ENCODE measurements at places on chromosomes 16 and 17. TPM values are rescaled to one million over a fixed set of nuclear protein-coding genes. Genes with fewer than 3 reads are reported as not detected.

DNA sequence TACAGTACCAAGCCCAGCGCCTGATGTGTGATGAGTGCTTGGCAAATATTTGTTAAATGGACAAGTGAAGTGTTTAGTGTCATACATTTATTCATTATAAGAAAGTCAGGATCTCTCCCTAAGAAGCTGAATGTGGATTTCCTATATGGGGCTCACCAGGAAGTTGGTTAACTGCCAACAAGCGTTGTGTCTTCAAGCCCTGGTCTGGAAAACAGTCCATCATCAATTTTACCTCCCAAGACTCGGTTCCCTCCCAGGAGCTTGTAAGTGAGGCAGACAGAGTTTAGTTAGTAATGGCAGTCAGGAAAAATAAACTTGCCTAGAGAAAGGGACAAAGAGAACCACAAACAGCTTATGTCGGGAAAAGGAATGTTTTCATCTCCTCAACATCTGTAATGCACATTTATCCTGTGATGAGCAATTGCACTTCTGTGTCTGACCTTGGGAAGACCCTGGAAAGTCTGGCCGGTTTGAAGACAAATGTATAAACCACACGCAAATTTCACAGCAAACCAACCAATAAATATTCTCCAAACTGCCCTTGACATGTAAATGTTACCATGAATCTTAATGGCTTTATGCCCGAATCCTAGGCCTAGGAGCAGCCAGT is 28.3 kb downstream of the C16orf95 start:
- no peak overlapping the region for H3K4me3 ChIP-seq
- H3K27ac ChIP-seq = no peak overlapping the region
- H3K27me3 ChIP-seq = no peaks in the 10 kb centered on the region
- no peaks in the 10 kb centered on the region for H3K36me3 ChIP-seq

DNA sequence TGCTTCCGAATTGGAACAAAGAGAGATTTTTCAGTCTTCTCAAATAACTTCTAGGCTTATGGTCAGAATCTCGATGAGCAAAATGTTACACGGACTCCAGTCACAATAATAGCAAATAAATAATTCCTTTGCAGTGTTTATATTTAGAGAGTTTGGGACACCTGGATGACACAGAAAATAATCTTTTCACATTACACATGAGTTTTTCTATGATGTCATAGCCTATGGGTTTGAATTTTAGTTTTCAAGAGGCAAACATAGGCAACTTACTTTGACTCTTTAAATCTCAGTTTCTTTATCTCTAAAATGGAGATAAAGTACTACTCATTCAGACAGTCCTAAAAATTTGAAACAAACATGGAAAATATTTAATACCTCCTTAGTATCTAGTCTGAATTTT is 372.0 kb downstream of the HAPSTR1 start:
- no peak overlapping the region for H3K4me3 ChIP-seq
- no peaks in the 10 kb centered on the region for H3K4me1 ChIP-seq
- no peaks in the 10 kb centered on the region for H3K36me3 ChIP-seq

DNA sequence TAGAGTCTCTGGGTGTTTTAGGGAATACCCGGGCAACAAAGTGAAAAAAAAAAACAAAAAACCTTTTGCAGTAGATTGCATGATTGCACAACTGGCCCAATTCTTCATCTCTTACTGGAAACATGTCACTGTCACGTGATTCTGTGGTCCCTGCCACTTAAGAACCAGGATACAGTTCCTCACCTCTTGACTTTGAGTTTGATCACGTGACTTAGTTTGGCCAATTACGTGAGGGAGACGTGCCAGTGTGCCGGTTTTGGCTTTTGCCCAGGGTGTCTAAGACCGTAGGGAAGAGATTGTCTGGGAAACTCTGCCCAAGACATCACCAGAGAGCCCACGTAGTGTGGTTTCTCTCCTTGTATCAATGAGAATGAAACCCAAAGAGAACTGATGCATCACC is 88.7 kb downstream of the GRIN2A start:
- H3K4me3 ChIP-seq = no peak overlapping the region
- H3K27me3 ChIP-seq = no peaks in the 10 kb centered on the region
- H3K27ac ChIP-seq = no peak overlapping the region
- H3K36me3 ChIP-seq = no peaks in the 10 kb centered on the region
- no peak for DNase-seq

- no peak overlapping the region for H3K27ac ChIP-seq
- DNase-seq = no peak
- H3K4me3 ChIP-seq = no peak overlapping the region
Measured at GRCh38 chr17:49294122-49294521, 63.5 kb upstream of the PHOSPHO1 start.

DNA sequence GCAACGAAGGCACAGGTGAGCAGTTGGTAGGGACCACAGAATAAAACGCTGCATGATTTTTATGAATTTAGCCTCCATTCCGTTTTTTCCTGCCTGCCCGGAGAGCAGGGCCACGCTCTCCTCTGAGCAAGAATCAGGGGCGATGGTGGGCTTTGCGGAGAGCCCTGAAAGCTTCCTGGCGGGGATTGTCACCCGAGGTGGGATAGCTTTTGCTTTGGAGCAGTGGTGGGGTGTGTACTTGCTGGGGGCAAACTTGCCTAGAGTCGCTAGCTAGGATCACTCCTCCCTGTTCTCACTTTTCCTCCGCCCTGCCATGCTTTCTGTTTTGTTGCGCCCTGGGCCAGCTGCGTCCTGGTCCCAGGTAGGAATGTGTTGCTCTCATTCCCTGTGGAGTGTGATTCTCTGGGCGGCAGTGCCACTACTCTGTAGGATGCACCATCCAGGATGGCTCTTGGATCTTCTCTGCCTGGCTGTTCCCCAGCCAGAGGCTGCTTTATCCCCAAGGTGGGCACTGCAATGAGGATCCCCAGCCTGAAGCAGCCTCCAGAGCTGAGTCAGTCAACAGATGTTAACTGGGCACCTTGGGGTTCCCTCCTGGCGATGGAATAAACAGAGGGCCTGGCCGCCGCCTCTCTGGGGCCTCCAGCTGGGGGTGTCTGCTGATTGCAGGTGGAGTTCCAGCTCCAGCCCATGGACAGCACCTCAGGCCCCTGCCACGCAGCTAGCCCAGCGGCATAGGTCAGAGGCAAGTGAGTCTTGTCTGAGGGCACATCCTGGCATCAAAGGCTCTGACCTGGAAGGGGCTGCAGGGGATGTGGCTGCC is 360.9 kb upstream of the TNRC6C start:
- H3K36me3 ChIP-seq = no peaks in the 10 kb centered on the region
- peaks cover 8% of the 10 kb centered on the region for H3K4me1 ChIP-seq
- no peak overlapping the region for H3K4me3 ChIP-seq

GRCh38 chr16:82935766-82936165 is 309.0 kb downstream of the CDH13 start:
- no peak overlapping the region for H3K27ac ChIP-seq
- H3K4me3 ChIP-seq = no peak overlapping the region
- H3K36me3 ChIP-seq = no peaks in the 10 kb centered on the region
- H3K27me3 ChIP-seq = no peaks in the 10 kb centered on the region

DNA sequence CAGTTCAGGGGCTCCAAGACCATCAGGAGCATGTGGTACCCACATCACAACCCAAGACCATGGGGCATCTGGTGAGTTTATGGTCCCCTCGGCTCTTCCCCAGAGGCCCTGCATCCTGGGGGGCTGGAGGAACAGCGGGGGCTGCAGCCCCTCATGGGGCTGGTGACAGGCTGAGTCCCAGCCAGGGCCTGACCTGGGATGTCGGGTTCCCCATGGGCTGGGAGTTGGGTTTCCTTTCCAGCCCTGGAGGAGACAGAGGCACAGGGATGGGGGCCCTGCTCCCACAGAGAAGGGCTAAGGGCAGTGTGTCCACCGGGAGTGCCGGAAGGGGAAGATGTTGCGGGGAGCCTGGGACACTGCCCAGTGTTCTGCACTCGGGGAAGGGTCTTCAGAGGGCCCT is 82.4 kb downstream of the GOSR1 start:
- H3K4me1 ChIP-seq = no peaks in the 10 kb centered on the region
- no peak overlapping the region for H3K27ac ChIP-seq
- H3K4me3 ChIP-seq = no peak overlapping the region
- no peak for DNase-seq

DNA sequence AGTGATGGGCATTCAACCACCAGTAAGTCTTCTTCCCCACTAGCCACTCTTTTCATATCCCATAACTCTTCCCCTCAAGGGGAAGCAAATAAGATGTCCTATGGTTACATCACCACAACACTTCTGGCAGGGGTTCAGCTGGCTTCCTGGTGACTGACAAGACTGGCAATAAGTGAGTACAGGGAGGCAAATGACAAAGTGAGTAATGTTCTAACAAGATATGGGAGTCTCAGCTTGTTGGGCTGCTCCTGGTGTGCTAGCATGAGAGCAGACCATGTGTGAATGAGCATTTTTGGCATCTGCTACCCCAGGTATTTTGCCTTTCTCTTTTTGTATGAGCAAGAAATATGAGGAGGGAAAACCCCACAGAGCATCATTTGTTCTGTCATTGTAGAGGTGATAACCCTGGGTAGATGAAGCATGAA is 9.9 kb downstream of the TMIGD1 start:
- no peak overlapping the region for H3K27ac ChIP-seq
- no peaks in the 10 kb centered on the region for H3K4me1 ChIP-seq
- no peak overlapping the region for H3K4me3 ChIP-seq
- H3K36me3 ChIP-seq = no peaks in the 10 kb centered on the region

GRCh38 chr17:60524463-60525327 is 1.3 kb downstream of the APPBP2 start:
- no peaks in the 10 kb centered on the region for H3K36me3 ChIP-seq
- DNase-seq = peak; percentile 15
- peaks cover 3% of the 10 kb centered on the region for H3K4me1 ChIP-seq
- H3K27me3 ChIP-seq = no peaks in the 10 kb centered on the region

DNA sequence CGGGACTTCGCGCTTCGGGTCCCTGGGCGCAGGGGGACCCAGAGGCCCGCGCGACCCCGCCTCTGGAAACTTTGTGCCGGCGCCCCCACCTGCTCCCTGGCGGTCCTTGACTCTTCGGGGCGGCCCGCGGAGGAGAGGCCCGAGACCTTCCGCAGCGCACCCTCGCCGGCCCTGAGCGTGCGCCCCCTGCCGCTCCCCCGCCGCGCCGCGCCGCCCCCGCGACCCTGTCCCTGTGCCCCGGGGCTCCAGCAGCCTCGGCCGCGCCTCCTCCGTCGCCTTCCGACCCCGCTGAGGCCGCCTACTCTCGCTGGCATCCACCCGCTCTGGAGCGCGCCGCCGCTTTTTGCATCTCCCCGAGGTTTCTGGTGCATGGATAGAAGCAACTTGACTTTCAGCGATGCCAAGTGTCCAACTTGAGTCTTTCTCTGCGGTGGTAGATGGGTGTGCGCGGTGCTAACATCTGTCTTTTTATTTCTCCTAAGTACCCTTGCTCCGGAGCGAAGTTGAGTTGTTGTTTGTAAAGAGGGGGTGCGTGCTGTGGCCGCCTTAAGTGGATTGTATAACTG is 414 bp downstream of the DUSP14 start:
- H3K4me1 ChIP-seq = peaks cover 41% of the 10 kb centered on the region
- peak; percentile 42 for DNase-seq
- peak overlapping the region; percentile 96 for H3K27ac ChIP-seq
- H3K36me3 ChIP-seq = no peaks in the 10 kb centered on the region
- H3K4me3 ChIP-seq = peak overlapping the region; percentile 66
- no peaks in the 10 kb centered on the region for H3K27me3 ChIP-seq

The PIK3R6 gene
- not detected for total RNA-seq

The VMO1 gene
- not detected for total RNA-seq

The CETP gene
- total RNA-seq = not detected

The OR2C1 gene
- total RNA-seq = not detected

The KCNJ18 gene
- not detected for total RNA-seq

All from astrocyte (in vitro differentiated cells and primary cell).